ENCODE measurements at places on chromosomes 6 and 20. TPM values are rescaled to one million over a fixed set of nuclear protein-coding genes. Genes with fewer than 3 reads are reported as not detected.

ASIP gene
- not detected for total RNA-seq

RPP21 gene
- total RNA-seq: 37.3 TPM

RSPO3 gene
- not detected for total RNA-seq

COL12A1 gene
- total RNA-seq: not detected

RIMS1 gene
- not detected for total RNA-seq

GPSM3 gene
- total RNA-seq: 216 TPM

DNA sequence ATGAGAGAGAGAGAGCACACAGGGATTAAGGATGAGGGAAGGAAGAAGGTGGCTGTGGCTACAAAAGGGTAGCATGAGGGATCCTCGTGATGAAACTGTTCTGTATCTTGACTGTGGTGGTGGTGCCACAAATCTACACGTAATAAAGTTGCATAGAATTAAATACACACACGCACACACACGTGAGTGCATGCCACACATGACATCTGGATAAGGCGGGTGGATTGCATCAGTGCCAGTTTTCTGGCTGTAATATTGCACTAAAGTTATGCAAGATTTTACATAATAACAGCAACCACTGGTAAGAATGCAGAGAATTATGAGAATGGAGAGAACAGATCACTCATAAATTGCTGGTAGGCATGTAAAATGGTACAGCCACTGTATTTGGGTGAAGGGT is 16.9 kb upstream of the STK35 start:
- H3K36me3 ChIP-seq: no peaks in the 10 kb centered on the region
- no peak for DNase-seq
- H3K27me3 ChIP-seq: peaks cover 33% of the 10 kb centered on the region
- H3K4me1 ChIP-seq: no peaks in the 10 kb centered on the region

- peaks cover 4% of the 10 kb centered on the region for H3K4me1 ChIP-seq
- no peak for DNase-seq
- no peak overlapping the region for H3K4me3 ChIP-seq
- no peak overlapping the region for H3K27ac ChIP-seq
These were observed 5.6 kb downstream of the CYP24A1 start for GRCh38 chr20:54167909-54168872.

DNA sequence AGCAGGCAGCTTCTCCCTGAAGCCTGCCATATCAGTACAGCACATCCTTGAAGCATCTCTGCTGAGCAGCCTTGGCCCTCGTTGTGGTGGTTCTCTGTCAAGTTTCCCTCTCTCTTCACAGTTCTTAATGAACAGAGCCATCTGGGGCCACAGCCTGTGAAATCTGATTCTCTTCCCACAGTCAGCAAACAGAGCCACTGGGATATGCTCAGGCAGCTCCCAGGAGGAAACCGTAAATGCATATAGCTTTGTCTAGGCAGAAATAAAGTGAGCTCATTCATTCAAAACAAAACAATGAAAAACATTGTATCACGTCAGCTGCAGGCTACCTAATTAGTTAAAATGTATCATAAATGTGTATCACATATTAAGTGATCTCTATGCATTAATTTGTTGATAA is 80.3 kb downstream of the TBC1D7 start:
- H3K27ac ChIP-seq: no peak overlapping the region
- no peak overlapping the region for H3K4me3 ChIP-seq
- H3K4me1 ChIP-seq: no peaks in the 10 kb centered on the region
- H3K36me3 ChIP-seq: peaks cover 4% of the 10 kb centered on the region

DNA sequence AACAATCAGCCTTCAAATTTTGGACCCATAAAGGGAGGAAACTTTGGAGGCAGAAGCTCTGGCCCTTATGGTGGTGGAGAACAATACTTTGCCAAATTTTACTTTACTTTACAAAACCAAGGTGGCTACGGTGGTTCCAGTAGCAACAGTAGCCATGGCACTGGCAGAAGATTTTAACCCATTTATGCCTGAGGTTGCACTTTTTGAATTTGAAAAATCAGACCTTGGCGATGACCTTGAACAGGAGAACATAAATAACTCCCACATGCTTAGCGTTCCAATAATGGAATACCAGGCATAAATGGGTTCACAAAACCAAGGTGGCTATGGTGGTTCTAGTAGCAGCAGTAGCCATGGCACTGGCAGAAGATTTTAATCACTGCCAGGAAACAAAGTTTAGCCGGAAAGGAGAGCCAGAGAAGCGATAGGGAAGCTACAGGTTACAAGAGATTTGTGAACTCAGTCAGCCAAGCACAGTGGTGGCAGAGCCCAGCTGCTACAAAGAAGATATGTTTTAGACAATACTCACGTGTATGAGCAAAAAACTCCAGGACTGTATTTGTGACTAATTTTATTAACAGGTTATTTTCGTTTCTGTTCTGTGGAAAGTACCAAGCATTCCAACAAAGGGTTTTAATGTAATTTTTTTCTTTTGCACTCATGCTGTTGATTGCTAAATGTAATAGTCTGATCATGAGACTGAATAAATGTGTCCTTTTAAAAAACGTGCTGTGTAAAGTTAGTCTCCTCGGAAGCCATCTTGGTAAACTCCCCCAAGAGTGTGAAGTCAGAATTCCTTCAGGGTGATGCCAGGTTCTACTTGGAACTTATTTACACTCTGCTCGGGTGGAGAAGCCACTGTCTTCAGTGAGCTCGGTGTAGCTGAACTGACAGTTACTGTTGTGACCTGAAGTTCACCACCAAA is 6.7 kb downstream of the SFT2D1 start:
- H3K36me3 ChIP-seq: peaks cover 55% of the 10 kb centered on the region
- no peak for DNase-seq

DNA sequence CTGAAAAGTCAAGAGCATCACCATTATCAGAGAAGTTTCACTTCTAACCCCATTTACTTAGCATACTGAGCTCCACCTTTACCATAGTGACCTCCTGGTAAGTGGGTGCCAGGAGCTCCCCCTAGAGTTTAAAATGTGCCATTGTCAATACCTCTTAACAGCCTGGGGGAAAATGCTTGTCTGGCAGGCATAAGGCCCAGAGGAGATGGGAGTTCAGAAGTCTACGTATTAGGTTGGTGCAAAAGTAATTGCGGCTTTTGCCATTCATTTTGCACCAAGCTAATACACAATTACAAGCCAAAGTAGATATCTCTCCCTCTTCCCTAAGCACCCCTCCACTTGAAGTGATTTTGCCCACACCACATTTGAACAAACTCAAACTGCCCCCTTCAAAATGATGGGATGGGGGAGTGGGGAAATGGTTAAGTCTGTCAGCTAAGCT is 919.0 kb downstream of the KIF16B start:
- H3K36me3 ChIP-seq: no peaks in the 10 kb centered on the region
- H3K4me3 ChIP-seq: no peak overlapping the region
- H3K27ac ChIP-seq: no peak overlapping the region
- peak; percentile 21 for DNase-seq
- no peaks in the 10 kb centered on the region for H3K27me3 ChIP-seq

GRCh38 chr6:148452876-148453275 is 110.2 kb downstream of the SASH1 start:
- H3K27me3 ChIP-seq: peaks cover 18% of the 10 kb centered on the region
- no peaks in the 10 kb centered on the region for H3K36me3 ChIP-seq
- peaks cover 15% of the 10 kb centered on the region for H3K4me1 ChIP-seq
- no peak for DNase-seq
- no peak overlapping the region for H3K4me3 ChIP-seq

DNA sequence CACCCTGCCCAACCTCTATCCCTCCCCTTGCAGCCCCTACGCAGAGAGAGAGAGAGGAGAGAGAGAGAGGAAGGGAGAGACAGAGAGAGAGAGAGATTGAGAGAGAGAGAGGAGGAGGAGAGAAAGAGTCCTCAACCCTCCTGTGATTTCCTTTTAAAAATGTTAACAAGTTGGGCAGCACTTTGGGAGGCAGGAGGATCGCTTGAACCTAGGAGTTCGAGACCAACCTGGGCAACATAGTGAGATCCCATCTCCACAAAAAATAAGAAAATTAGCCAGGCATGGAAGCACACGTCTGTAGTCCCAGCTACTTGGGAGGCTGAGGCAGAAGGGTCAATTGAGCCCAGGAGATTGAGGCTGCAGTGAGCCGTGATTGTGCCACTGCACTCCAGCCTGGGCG is 30.1 kb downstream of the CPNE5 start:
- no peaks in the 10 kb centered on the region for H3K4me1 ChIP-seq
- H3K36me3 ChIP-seq: no peaks in the 10 kb centered on the region
- DNase-seq: no peak
- H3K4me3 ChIP-seq: no peak overlapping the region

- peaks cover 72% of the 10 kb centered on the region for H3K36me3 ChIP-seq
- no peaks in the 10 kb centered on the region for H3K27me3 ChIP-seq
- H3K27ac ChIP-seq: peak overlapping the region; percentile 98
- peaks cover 31% of the 10 kb centered on the region for H3K4me1 ChIP-seq
- peak overlapping the region; percentile 93 for H3K4me3 ChIP-seq
These were observed 1.1 kb downstream of the PPP1R18 start for GRCh38 chr6:30685157-30686008.

DNA sequence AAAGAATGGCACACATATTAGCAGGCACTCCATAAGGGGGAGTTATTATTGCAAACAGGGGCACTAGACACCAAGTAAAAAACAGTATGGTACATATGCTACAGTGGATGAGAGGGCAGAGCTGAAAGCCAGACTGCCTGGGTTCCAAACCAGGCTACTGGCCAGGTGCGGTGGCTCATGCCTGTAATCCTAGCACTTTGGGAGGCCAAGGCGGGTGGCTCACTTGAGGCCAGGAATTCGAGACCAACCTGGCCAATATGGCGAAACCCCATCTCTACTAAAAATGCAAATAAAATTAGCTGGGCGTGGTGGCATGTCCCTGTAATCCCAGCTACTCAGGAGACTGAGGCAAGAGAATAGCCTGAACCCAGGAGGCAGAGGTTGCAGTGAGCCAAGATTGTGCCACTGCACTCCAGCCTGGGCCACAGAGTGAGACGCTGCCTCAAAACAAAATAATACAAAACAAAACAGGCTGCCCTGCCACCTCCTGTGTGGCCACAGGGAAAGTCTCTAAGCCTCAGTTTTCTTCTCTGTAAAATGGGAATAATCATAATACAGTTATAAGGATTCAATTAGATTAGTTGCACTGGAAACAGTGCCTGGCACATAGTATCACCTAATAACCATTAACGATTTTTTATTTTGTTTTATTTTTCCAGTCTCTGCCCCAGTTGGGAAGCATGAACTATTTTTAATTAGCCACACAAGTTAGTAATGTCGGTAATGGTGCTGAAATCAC is 7.5 kb upstream of the TTPAL start:
- H3K27me3 ChIP-seq: peaks cover 2% of the 10 kb centered on the region
- no peak overlapping the region for H3K4me3 ChIP-seq
- H3K36me3 ChIP-seq: no peaks in the 10 kb centered on the region
- H3K4me1 ChIP-seq: no peaks in the 10 kb centered on the region

DNA sequence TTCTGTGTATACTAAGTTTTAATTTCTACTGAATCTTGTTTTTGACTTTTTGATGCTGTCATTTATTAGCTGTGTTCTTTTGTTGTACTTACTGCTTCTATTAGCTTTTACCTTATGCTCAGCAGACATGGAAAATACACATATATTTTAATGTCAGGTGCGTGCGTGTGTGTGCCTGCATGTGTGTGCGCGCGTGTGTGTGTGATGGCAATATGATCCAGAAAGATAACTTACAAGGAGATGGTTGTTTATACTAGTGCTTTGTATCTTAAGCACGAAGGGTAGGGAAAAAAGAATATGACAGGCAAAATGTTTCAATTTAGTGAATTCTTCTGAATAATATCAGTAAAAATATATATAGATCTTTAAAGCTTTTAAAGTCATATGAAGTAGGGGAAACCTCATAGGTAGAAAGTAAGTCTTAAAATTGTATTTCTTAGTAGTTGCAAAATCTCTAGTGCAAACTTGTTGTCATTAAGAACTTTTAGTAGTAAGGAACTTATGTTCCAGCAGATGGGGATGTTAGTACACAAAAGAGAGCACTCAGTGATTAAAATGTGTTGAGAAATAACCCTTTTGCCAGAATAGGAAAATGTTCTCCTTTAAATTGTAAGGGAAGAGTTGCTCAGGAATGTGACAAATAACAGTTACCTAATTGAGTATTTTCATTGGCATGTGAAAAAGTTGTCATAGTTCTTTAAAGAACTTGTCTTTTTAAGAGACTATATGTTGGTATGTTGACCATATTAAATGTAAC is 13.2 kb downstream of the QKI start:
- peaks cover 5% of the 10 kb centered on the region for H3K4me1 ChIP-seq
- H3K27me3 ChIP-seq: no peaks in the 10 kb centered on the region
- H3K4me3 ChIP-seq: no peak overlapping the region
- H3K27ac ChIP-seq: no peak overlapping the region

GRCh38 chr6:169961772-169962561 is 210.5 kb downstream of the ERMARD start:
- H3K36me3 ChIP-seq: no peaks in the 10 kb centered on the region
- H3K27me3 ChIP-seq: peaks cover 10% of the 10 kb centered on the region
- H3K27ac ChIP-seq: no peak overlapping the region
- peaks cover 23% of the 10 kb centered on the region for H3K4me1 ChIP-seq
- peak; percentile 31 for DNase-seq

DNA sequence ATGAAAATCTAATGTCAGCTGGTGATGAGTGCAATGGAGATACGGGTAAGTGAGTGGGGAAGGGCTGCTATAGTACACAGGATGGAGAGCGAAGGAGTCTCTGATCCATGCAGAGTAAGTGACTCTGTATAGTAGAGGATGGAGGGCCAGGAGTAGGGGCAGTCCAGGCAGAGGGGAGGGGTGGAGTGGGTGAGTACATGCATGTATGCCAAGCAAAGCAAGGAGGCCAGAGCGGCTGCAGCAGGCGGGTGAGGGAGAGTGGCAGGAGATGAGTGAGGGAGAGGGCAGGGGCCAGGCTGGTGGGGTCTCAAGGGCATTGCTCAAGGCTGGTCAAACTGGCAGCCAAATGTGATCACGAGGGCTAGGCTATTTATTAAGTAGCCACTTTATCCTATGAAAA is 94.0 kb downstream of the PREP start:
- no peak overlapping the region for H3K27ac ChIP-seq
- H3K4me1 ChIP-seq: no peaks in the 10 kb centered on the region
- peaks cover 15% of the 10 kb centered on the region for H3K36me3 ChIP-seq
- H3K4me3 ChIP-seq: no peak overlapping the region
- no peak for DNase-seq

DNA sequence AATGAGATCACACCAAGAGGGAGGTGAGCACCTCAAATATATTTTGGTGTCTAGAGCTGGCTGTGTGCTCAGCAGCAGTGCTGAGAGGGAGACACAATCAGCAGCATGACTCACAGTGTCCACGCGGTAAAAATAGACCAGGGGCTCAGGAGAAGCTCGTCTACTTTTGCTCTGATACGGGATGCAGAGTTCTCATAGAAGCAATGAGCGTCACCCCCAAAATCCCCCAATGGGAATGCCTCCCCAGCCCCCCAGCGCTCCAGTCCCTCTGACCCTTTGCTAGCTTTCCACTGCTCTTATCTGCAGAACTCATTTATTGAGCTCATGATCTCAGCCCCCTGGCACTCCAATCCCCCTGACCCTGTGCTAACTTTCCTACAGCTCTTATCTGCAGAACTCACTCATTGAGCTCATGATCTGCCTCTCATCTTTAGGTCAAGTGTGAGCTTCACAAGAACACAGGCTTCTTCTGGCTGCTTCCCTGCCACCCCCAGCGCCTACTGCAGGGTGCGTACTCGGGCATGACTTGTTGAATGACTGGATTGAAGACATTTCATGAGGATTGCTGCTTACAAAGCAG is 34.0 kb downstream of the SYNDIG1 start:
- no peak for DNase-seq
- H3K27ac ChIP-seq: no peak overlapping the region
- no peaks in the 10 kb centered on the region for H3K36me3 ChIP-seq
- no peaks in the 10 kb centered on the region for H3K27me3 ChIP-seq

GRCh38 chr6:144683216-144684070 is 398.3 kb downstream of the UTRN start:
- no peak overlapping the region for H3K27ac ChIP-seq
- DNase-seq: no peak
- H3K27me3 ChIP-seq: no peaks in the 10 kb centered on the region
- no peak overlapping the region for H3K4me3 ChIP-seq
- peaks cover 9% of the 10 kb centered on the region for H3K4me1 ChIP-seq
